ENCODE measurements at places on chromosomes 1 and 21.

- no peak for DNase-seq
Observed at GRCh38 chr21:44681152-44681551, 811 bp downstream of the KRTAP12-1 start.

DNA sequence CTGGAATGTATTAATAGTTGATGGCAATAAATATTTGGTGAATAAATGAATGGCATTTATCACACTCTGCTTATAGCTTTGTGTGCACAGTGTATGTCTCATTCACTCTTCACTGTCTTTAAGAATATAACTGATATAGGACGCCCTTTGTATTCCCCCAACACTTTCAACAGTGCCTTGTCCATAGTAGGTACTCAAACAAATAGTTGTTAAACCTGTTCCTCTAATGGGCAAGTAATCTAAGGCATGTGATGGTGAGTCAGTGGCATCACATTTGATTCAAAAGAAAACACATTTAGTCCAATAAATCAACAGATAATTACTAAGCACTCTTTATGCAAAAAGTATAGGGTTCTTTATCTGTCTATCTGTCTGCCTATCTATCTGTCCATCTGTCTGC is 11.2 kb upstream of the RXRG start:
- no peak for DNase-seq

GRCh38 chr1:147214325-147214724 is 10.8 kb downstream of the FMO5 start:
- DNase-seq, result no peak

DNA sequence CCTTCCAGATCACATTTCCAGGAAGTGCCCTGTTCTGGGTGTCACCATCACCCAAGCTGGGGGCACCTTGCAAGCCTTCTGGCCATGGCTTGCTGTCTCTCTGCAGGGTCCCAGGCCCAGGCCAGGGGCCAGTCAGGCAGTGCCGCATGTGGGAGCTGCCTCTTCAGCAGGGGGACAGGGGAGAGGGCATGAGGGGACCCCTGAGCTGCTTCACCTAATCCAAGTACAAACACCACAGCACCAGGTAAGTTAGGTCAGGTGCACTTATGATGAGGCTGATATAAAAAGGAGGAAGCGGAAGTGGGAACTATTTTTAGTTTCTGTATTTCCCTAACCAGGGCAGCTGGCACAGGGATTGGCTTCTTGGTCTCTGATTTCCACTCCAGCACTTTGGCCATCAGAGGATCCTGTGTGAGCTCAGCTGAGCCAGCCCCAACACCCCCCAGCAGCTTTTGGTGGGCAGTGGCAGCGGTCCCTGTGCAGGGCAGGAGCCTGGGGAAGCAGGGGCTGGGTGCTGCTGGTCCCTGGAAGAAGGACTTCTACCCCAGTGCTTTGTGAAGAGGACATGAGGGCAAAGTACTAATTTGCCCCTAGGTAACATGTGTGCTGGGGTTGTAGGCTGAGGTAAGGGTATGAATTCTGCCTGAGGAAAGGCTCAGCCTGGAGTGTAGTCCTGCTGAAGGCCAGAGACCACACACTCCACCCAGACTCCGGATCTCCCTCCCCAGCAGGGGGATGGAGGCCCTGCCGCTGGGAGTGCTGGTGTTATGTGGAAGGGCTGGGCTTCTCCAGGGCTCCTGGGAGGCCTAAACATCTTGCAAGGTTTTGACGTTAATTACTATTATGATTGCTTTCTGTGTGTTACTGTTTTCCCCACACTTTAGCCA is 3.3 kb upstream of the PCBP3 start:
- DNase-seq, result no peak

GRCh38 chr1:2208309-2209239 is 14.0 kb upstream of the FAAP20 start:
- peak; percentile 81 for DNase-seq

DNA sequence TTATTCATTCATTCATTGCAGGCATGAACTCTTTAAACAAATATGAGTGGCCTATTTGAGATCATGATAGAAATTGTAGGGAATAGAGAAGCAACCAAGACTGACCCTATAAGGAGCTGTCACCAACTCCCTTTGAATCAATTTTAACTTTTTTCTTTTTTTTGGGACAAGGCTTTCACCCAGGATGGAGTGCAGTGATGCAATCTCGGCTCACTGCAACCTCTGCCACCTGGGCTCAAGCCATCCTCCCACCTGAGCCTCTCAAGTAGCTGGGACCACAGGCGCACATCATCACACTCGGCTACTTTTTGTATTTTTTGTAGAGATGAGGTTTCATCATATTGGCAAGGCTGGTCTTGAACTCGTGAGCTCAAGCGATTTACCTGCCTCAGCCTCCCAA is 17.1 kb upstream of the ATP5PO start:
- no peak for DNase-seq

DNA sequence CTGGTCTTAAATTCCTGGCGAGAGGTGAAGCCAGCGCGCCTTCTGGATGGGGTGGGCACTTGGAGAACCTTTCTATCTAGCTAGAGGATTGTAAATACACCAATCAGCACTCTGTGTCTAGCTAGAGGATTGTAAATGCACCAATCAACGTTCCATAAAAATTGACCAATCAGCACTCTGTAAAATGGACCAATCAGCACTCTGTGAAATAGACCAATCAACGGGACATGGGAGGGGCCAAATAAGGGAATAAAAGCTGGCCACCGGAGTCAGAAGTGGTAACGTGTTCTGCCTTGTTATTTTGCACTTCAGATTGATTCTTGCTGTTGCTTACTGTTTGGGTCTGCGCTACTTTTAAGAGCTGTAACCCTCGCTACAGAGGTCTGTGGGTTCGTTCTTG is 12.0 kb upstream of the LIN9 start:
- DNase-seq, result no peak

DNA sequence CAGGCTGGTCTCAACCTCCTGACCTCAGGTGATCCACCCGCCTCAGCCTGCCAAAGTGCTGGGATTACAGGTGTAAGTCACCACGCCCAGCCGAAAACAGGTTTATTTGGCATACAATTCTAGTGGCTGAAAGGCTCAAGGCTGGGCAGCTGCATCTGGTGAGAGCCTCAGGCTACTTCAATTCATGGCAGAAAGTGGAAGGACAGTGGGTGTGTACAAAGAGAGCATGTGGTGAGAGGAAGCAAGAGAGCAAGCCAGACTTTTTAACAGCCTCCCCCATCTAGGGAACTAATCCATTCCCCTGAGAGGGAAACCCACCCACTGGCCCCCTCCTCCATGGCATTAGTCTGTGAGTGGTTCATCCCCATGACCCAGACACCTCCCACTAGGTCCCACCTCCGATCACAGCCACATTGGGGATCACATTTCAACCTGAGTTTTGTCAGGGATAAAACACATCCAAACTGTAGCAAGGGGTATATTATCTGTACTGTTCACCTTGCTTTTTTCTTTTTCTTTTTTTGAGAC is 9.5 kb downstream of the BMP8A start:
- no peak for DNase-seq

DNA sequence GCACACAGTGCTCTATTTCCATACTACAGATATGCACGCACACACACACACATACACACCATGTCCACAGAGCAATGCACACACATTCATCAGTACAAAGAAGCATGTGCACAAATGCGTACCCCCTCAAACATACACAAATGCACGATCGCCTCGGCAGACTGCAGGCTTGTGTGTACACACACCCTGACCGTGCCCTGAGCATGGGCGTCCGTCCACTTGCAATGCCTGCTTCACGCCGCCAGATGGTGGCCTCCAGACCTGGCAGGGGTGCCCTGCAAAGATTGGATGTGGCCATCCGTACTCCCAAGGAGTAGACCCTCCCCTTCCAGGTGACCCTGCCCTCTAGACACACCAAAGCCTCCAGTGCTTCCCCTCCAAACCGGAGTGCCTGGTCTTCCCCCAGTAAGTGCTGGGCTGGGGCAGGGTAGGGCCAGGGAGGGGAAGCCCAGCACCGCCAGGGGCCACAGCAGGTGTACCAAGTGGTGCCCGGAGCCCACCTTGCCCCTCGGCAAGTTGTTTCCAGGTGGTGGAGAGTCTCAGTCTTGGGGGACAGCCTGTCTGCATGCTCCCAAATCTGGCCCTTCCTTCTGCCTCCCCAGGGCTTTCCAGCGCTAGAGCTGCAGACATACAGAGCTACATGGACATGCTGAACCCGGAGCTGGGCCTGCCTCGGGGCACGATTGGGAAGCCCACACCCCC is 20.6 kb downstream of the ESPN start:
- peak; percentile 62 for DNase-seq

GRCh38 chr1:244347942-244348341 is 103.8 kb downstream of the ADSS2 start:
- no peak for DNase-seq

GRCh38 chr21:28212061-28212460 is 780.6 kb downstream of the LTN1 start:
- DNase-seq, result no peak

GRCh38 chr1:31949862-31950261 is 11.7 kb upstream of the PTP4A2 start:
- DNase-seq, result no peak

GRCh38 chr1:14282707-14283106 is 315.8 kb upstream of the KAZN start:
- DNase-seq, result no peak

- no peak for DNase-seq
Observed at GRCh38 chr1:155504207-155504606, 58.4 kb downstream of the ASH1L start.

DNA sequence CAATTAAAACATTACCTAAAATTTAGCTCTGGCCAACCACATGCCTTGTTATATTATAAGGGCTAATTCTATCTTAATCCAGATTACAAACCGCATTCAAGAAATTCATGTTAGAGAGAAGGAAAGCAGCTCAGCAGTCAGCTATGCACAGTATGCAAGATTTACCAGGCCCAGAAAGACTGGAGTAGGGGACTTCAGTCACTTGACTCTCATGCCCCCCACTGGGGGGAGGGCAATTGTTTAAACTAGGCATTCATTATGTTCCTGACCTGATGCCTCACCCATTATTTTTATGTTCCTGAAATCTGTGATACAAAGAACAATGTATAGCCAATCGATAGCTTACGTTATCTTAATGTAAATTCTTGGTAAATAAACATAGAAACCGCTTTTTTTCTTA is 96.9 kb downstream of the ZNF644 start:
- DNase-seq, result no peak

GRCh38 chr1:100622037-100622436 is 84.1 kb downstream of the GPR88 start:
- DNase-seq, result no peak

DNA sequence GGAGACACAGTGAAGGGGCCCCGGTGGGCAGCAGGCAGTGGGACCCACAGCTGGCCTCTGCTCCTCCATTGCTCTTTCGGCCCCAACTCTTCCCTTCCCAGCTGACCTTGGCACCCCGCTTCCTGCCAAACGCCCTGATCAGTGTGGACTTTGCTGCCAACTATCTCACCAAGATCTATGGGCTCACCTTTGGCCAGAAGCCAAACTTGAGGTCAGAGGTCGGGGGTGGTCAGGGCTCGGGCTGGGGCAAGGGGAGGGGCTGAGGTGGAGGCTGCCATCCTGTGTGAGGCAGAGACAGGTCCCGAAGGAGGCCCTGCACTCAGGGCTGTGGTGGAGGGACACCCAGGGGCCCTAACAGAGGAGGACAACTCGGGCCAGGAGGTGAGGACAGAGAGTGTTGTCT is 13.7 kb downstream of the PODN start:
- DNase-seq, result no peak

- peak; percentile 25 for DNase-seq
Observed at GRCh38 chr1:236206548-236206947, 64.2 kb downstream of the GPR137B start.

DNA sequence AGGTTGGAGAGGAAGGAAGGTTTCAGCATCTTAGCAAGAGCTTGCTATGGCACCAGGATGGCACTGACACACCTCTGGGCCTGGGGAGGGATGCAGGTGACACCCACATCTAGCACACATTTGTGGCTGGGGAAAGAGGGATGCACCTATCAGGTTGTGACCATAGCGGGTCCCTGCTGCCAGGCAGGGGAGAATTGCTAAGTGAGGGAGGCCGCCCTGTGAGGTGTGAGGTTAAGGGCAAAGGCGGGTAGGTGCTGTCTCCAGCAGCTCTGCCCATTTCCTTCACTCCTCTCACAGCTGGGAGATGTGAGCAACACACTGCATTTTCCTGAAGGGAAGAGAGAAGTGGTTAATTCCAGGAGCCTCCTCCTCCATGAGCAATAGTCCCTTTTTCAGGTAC is 83.2 kb upstream of the TLR5 start:
- no peak for DNase-seq

DNA sequence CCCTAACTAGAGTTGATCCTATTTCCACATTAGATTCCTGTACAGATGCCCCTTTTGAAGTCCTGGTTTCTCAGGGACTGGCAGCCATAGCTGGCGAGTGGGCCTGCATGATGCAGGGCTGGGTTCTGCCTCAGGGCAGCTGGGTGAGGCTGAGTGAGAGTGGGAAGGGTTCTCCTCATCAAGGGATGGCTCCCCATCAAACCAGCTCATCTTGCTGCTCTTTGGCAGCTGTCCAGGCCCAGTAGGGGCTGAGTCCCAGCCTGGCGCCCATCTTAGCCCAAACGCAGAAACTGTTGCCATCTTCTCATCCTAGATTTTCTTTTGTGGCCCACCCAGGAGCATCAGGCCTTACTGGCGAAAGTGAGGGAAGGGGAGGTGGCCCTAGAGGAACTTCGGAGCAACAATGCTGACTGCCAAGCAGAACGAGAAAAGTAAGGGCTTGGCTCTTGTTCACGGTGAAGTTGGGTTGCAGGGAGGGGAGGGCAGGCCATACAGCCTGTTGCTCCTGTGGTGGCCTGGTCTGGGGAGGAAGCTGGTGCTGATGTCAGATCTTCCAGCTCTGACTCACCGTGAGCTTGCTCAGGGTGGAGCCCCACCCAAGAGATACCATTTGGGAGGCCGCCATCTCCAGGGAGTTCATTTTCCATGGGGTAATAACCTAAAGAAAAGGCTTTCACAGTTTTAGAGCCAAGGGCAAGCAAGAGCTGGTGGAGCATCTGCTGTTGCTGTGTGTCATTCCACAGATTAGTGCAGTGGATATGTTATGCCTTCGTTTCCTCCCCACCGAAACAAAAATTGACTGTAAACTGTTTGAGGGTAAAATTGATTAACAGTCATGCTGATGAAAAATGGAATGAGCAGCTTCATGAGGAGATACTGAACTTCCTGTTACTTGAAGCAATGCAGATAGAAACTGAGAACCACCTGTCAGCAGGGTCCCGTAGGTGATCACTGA is 34.7 kb downstream of the TUFT1 start:
- DNase-seq, result no peak

All from left colon (tissue), 2 donors.